DMS79 treated with DMSO at 0.1 percent for 48 hours (cell line): ENCODE measurements at places on chromosomes 4 and X.

DNA sequence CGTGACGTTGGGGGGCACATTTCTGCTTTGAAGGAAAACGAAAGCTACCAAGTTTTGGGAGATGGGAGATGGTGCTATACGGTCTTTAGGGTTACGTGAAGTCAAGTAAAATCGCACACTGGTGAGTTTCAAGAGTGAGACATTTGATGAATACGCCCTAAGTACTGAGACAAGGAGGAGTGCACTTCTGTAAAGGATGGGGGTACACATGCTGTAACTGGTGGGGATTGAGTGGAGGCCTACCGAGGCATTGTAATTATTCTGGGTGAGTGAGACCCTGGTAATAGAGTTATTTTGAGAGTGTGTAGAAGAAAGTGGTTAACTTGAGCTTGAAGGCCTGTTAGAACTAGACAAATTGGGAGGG lies 536 bp downstream of the SH3BGRL start:
- no peak for DNase-seq

DNA sequence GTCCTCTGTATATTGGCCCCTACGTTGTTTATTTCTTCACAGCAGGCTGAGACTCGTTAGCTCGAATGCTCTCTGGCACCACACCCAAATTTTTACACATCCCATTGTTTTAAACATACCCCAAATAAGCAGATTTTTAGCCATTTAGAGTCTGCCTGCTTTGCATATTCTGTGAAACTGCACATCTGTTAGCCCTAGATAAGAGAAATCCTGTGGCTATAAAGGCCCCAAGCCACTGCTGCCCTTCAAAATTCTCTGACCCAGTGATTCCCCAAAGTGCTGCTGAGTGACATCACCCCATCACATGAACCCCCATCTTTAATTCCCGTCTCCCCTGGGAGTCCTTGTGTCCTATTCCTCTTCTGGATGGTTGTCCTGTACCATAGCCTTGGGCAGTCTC lies 20.8 kb downstream of the TEX13C start:
- DNase-seq = no peak

- no peak for DNase-seq
Observed at GRCh38 chrX:149392921-149393320, 112.2 kb downstream of the IDS start.

- no peak for DNase-seq
Observed at GRCh38 chr4:17523662-17524061, 8.7 kb downstream of the CLRN2 start.

DNA sequence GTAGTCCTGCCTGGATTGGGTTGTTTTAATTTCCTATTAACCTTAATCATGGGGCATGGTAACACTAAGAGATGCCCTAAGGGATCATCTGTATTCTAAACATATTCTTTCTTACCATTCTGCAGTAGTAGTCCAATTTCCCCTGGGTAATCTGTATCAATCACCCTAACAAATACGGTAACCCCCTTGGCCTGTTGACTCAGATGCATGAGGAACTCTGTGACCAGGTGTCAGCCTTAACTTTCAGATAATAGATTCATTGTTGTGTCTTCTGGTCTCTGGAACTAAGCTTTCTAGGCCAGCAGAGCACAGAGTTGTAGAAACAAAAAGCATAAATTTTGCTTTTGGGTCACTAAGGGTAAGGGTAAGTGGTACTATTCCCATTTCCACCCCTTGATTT lies 13.1 kb upstream of the BANK1 start:
- DNase-seq = no peak

- no peak for DNase-seq
Observed at GRCh38 chrX:154032653-154033052, 13.0 kb upstream of the IRAK1 start.

- no peak for DNase-seq
Observed at GRCh38 chrX:46929439-46930261, 17.4 kb downstream of the JADE3 start.

DNA sequence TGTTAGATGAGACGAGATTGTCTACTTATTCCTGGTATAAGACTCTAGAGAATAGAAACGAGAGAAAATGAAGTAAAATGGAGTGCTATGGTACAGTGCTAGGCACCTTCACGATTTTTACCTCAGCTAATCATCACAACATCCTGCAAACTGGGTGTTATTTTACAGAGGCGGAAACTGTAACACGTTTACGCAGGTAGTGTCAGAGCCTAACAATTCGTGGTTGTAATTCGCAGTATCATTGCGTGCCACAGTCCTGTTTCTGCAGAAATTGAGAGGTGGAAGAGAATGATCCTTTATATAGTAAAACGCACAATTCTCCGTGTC lies 383 bp upstream of the TBC1D19 start:
- DNase-seq = peak; percentile 45

DNA sequence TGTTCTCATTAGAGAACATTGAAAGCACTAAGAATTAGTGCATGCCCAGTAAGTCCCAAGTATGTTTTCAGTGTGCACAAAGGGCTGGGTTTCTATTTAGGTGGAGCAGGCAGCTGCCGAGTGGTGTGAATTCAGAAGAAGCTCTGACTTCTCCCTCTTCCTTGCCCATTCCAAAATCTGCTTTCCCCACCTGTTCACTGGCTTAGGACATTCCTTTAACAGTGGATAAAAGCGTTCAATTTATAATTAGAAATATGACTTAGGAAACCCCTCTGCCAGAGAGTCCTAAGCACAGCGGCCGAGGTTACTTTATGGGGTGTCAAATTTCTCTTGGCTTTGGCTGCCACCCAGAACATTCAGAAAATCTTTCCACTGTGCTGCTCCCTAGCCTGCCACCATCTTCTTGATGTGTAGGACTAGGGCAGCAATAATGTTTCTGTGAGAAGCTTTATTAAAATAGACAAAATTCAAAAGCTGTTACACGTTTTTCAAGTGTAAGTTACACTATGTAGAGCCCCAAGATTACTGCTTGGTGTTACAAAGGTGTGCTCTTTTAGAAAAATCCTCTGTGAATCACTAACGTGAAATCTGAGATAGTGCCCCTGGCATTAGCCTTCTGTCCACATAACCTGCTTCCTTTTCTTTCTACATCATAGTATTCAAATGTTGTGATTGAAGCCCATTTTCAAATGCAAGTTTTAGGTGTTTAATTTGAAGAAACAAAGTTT lies 191.6 kb upstream of the ANKRD50 start:
- DNase-seq = no peak

DNA sequence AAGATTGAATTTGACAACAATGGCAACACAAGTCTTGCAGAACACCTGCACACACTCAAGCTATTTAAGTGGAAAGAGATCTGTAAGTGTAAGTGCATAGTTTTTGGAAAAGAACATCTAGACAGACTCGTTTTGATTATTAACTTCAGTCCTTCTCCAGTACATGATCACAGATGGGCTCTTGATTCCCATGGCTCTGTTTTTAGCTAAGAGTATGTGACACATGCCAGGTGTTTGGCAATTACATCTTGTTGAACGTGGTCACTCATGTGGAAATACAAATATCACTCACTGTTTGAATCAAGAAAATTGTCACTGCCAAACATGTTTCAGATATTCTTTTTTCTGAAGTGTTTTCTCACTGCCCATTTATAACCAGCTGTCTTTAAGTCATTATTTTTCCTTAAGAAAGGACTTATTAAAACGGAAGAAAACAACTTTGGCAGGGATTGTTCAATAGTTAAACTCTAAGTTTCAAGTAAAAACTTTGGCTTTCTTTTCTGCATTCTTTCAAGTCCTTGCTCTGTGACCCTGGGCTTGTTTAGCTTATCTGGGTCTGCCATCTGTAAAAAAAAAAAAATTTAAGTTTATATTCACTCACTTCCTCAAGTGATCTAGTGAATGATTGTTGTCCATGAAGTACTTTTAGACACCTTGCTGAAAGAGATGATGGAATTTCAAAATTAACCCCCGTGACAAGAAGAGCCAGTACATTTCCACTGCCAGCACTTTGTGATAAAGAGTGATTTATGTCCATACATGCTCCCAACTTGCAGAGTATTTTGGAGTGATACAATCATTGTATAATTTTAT lies 125.4 kb downstream of the ATXN3L start:
- DNase-seq = peak; percentile 58

GRCh38 chr4:124481123-124481522 lies 231.4 kb downstream of the ANKRD50 start:
- DNase-seq = no peak

DNA sequence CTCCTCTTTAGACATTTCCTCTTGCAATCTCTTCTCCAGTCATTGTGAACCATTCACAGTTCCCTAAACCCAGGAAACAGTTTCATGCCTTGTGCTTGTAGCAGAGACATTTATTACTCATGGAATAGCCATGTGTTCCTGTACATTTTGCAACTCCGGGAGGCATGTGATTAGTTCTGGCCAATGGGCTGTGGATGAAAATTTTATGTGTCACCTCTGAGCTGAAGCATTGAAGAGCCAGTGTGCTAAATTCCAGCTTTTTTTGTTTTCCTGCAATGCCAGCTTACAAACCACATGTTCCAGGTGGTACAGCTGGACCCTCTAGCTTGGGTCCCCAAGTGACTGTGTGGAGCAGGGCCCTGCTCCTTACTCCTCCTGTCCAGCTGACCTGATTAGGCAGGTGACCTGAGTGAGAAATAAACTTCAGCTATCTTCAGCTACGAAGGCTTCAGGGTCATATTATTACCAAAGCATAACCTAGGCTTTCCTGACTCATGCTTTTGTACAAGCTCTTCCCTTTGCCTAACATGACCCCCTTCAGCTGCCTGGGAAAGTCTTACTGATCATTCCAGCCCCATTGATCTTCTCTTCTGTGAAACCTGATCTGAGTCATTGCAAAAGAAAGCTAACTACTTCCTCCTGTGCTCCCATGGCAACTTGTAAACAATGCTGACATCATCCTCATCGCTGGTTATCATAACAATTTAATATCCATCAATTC lies 200.4 kb downstream of the PTTG2 start:
- no peak for DNase-seq

GRCh38 chr4:176874721-176875445 lies 82.2 kb upstream of the VEGFC start:
- no peak for DNase-seq

GRCh38 chrX:68807818-68808217 lies 21.0 kb upstream of the EFNB1 start:
- peak; percentile 1 for DNase-seq
